Adrenal gland (tissue), 19 donors: ENCODE measurements at places on chromosomes 1 and 21. TPM values are rescaled to one million over a fixed set of nuclear protein-coding genes. Genes with fewer than 3 reads are reported as not detected.

LRRC71 gene
- 0.28 TPM for total RNA-seq

TNFRSF9 gene
- total RNA-seq, result 0.11 TPM

NBPF6 gene
- not detected for total RNA-seq

C1orf74 gene
- total RNA-seq, result 2.3 TPM

LIN28A gene
- total RNA-seq, result not detected

ATP6V1G3 gene
- total RNA-seq, result not detected

- no peak for DNase-seq
Measured at GRCh38 chr21:45252448-45252925, 35.2 kb downstream of the POFUT2 start.

GRCh38 chr1:99146129-99146848 is 118.0 kb upstream of the PLPPR4 start:
- no peak for DNase-seq

DNA sequence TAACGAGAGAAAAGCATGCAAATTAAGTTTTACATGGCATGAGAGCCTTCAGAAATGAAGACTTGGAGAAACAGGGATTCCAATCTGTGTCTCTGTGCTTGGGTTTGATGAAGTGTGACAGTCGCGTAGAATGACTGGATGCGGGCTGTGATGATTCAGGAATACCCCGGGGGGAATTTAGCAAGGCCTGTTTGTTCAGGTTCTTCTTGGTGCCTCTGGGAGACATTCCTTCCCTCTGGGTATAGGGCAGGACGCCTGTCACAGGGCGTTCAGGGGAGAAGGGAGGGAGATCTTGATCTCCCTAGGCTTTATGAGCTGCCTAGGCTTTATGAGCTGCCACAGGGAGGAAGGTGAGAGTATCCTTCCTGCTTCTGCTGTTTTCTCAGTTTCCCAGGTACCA is 36.6 kb downstream of the DOP1B start:
- DNase-seq, result no peak

GRCh38 chr1:15885269-15885668 is 37.8 kb downstream of the SPEN start:
- no peak for DNase-seq

DNA sequence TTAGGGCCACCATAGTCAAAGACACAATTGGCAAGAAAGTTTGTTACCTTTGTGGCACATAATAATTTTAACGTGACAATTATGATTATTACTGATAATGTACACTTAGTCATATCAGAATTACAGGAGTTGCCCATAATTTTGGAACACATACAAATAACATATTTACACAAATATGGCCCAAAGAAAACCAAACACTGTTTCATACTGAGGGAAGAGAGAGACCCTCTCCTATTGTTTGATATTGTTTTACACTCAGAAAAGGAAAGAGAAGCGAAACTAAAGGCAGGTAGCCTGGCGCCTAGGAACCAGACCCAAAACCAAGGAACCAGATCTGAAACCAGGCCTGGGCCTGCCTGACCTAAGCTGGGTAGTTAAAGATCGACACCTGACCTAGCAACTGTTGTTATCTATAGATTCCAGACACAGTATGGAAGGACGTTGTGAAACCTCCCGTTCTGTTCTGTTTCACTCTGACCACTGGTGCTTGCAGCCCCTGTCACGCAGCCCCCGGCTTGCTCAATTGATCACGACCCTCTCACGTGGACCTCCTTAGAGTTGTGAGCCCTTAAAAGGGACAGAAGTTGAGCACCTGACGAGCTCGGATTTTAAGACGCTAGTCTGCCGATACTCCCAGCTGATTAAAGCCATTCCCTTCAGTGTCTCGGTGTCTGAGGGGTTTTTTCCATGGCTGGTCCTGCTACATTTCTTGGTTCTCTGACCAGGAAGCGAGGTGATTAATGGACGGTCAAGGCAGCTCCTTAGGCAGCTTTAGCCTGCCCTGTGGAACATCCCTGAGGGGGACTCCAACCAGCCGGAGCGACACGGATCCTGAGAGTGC is 27.9 kb downstream of the C1orf115 start:
- no peak for DNase-seq

GRCh38 chr1:242745079-242745478 is 220.6 kb upstream of the PLD5 start:
- DNase-seq, result no peak

- no peak for DNase-seq
Measured at GRCh38 chr1:208009706-208010444, 99.0 kb upstream of the CD34 start.

DNA sequence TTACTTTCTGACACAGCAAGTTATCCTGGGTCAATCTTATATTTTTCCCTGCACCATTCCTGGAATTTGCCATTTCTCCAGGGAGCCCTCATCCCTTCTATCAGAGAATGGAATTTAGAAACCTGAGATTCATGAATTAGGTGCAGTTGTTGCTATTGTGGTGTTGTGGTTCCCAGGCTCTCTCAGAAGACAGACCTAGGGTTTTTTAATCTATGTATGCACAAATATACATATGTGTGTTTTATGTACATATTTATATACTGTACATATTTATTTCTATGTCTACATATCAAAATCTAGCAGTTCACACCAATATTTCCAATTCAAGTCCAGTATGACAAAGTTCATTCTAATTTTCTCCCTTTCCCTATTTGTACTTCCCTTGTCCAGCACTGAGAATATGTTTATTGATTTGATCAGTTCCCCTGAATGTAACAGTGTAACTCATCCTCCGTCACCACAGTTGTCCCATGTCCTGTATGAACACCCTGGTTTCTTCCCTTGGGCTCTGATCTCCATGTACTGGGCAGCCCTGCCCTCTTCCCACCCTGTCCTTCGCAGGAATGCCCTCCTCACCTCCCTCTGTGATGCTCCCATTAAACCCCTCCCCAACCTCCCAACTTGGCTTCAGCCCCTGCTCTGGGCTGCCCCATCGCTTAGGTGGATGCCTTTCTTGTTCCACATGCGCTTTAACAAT is 145.5 kb downstream of the VPS13D start:
- no peak for DNase-seq

DNA sequence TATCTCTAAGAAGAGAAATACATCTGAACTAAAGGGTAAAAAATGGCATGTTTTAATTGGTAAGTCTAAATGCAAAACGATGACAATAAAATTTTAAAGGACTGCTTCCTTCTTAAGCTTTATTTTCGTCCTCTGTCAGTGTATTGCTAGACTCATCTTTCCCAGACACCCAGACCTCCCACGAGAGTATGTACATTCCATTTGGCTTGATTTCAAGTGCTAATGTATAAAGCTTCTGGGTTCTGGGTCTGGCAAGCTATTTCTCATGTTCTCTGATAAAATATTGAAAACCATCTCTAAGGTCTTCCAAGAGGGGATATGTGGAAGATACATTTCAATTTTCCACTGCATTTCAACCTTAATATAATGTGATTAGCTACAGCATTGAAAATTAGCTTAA is 24.6 kb upstream of the SLC2A1 start:
- DNase-seq, result no peak

- DNase-seq, result no peak
Measured at GRCh38 chr1:11788549-11789053, 17.2 kb downstream of the MTHFR start.

GRCh38 chr1:27785781-27786455 is 12.9 kb downstream of the STX12 start:
- no peak for DNase-seq

DNA sequence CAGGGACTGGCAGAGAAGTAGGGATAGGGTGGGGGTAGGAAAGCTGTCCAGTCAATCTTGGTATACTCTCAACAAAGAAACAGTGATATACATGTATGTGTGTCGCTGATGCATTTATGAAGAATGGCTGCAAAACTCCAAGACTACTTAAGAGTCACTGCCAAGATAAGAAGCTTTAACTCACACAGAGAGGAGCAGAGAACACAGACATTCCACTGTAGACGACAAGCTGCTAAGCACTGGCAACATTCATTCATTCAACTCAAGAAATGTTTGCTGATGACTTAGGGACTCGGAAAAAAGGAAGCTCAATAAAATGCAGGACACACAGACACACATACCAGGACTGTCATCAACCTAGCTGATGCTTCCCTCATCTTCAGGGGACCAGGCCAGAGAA is 5.5 kb downstream of the CTNNBIP1 start:
- DNase-seq, result no peak

DNA sequence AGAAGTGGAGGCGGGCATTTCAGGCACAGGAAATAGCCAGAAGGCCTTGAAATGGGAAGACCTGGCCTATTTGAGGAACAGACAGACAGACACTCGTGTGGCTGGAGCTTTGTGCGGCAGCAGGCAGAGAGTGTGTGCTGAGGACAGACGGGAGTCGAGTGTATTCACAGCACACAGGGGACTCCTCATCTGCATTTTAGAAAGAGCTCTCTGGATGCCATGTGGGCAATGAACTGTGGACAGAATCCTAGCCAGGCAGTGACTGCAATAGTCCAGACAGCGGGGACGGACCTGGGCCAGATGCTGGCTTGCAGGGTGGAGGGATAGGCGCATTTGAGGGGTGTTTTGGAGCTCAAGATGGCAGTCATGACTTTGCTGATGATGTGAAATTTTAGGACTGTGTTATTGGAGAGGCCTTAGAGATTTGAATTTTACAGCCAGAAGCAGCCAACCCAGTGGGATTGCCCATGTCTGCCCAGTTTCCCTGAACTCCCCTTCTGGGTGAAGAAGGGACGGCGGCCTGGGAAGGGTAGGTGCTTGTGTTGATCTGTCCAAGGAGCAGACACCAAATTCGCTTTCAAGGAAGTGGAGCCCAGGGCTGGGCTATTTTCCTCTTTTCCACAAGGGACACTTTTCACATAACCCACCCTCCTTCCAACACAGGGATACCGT is 43.7 kb downstream of the CHAF1B start:
- no peak for DNase-seq
